ENCODE measurements at places on chromosomes 6 and 20.

DNA sequence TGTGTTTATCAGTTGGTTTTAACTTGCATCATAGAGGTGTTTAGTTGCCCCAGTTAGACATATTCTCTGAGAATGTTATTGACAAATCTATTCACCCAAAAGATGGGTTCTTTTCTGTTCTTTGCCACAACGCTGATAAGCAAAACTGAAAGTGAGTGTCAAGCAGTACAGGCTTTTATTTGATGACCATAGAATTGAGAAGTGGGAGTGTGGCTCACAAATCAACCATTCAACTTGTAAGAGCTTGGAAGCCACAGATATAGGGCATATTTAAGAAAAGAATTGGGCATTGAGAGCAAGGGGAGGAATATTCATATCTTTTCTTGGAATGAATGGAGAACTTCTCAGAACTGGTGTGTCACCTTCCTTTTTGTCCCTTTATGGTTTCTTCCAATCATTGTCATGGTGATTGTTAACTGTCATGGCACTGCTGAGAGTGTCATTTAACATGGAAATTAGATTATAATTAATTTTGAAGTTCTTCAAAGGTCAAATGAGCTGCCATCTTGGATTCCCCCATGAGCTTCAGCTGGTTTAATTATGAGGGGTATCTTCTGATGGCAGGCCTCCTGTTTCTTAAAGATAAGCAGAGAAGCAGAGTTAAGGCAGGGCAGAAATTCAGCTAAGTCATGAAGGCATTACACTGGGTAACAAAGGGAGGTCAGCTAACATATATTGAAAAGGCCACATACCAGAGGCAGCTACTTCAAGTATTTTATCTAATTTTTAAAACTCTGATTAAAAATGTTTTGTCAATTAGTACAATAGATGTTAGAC, 254.0 kb upstream of the HTR1E start:
- DNase-seq: no peak

DNA sequence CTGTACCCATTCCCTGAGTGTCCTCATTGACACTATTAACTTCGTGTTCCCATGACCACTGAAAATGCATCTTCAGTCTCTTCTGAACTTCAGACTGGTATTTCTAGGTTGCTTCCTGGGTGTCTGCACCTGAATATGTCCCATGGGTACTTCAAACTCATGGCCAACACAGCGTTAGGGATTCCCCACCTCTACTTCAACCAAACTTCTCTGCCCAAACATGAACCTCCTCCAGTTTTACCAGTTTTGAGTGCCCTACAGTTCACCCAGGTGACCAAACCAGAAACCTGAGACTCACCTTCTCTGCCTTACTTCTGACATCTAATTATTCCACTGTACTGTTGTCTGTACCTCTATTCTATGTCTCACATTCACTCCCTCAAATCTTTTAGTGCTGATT, 99.5 kb upstream of the SUPT3H start:
- no peak for DNase-seq

DNA sequence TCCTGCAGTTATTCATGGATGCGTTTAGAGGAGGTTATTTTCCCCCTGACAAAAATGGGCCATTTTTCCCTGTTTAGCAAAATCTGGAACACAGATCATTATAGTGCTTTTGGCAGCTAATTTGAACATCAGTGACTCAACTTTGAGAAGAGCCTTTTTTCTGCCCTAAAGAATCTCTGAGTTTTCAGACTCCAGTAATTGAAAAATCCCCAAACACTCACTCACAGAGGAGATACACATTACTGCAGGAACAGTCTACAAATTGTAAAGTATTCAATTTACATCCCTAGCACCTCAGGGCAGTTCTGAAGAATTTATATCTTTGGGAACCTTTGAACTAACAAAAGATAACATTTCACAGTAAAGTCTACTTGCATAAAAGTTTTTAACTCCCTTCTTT, 966.6 kb upstream of the SLC35B3 start:
- DNase-seq: no peak

DNA sequence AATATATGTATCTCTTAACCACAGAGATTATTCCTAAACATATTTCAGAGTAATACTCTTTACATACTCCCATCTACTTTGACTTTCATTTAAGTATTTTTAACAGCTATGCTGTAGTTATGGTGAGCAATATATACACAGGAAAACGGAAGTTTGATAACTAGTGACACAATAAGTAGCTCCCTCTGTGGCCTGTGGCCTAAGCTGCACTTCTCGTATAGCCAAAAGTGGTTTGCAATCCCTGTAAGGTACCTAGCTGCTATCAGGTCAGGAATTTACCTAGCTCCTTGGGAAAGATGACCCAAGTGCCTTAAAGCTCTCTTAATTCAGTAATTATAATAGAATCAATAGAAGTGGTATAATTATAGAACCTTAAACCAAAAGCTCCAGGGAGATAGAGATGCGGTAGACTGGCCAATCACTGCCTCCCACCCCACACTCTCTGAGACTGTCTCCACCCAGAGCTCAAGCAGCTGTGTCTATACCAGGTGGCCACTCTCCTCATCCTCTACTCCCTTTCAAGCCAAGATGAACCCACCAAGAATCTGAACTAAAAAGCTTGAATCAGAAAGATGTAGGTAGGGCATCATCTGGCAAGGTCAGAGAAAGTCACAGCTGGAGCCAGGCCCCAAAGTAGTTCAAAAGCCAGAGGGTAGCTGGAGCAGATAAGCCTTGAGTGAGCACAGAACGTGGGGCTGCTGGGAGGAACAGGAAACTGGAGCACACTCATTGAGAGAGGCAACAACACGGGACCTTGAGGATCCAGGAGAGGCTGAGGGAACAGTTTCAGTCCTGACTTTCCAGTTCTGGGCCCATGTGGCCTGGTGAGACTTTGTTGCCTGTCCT, 84.9 kb upstream of the ASF1A start:
- peak; percentile 12 for DNase-seq

DNA sequence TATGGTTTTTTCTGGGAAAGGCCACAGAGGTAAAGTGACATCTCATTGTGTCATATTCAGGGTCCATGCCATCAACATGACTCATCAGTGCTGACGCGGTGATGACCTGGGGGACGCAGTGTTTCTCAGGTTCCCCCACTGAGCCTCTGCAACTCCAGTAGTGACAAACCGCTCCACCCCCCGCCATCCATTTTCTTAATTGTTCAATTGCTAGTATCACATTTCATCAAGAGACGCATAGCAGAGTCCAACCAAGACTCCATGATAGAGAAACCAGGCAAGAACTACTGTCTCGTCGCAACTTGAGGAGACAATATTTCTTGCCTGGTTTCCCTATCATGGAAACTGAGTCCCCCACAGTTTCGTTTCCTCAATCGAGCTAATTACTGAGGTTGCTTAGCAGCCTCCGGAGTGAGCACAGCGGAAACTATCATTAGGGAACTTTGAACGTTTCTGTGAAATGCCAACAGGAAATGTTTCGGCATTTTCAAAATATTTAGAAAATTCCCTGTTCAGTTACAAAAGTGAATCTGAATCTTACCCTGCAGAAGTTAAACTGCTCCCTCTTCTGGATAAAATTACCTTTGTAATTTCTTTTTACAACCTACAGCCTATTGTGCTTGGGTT, 12.2 kb upstream of the SERPINB1 start:
- DNase-seq: no peak

GRCh38 chr6:2756241-2756640, 5.5 kb upstream of the MYLK4 start:
- no peak for DNase-seq

DNA sequence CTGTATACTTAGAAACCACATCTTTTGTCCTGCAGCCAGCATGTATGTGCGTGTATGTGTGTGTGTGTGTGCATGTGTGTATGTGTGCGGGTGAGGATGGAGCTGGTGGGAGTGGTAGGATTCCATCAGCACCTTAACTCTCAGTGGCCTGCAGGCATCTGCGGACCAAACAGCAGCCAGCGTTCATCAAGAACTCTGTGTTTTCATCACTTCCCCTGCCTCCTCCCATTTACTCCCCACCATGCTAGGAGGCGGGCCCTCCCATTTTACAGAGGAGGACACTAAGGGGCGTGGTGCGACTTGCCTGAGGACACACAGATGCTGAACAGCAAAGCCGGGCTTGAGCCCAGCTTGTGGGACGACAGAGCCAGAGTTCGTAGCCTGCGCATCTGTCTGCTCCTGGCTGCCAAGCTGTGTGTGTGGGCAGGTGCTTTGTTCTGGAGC, 8.9 kb downstream of the VSTM2L start:
- DNase-seq: no peak
